ENCODE measurements at places on chromosomes 12 and 14.

- no peak for DNase-seq
These were observed 135.6 kb upstream of the ARHGAP5 start for GRCh38 chr14:31941487-31941886.

GRCh38 chr14:78253986-78254385 is 83.8 kb downstream of the NRXN3 start:
- DNase-seq = no peak

GRCh38 chr12:108679106-108679681 is 45.5 kb upstream of the SELPLG start:
- no peak for DNase-seq

DNA sequence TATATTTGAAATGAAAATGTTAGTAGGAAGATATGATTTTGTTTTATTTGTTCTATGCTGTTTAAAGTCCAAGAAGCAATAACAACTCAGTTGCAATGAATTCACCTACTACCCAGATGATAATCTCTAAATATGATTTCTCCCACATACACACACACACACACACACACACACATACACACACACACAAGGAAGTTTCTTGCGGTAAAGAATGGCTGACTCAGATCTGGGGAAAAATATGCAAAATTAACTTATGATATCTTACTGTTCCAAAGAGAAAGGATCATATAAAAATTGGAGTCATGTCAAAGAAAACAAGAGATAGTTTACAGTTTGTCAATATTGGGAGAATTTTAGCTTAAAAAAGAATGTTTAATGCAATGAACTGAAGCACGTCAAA is 456.7 kb downstream of the SLC16A7 start:
- DNase-seq = no peak

GRCh38 chr12:15074351-15074750 is 101.5 kb downstream of the PDE6H start:
- DNase-seq = no peak

DNA sequence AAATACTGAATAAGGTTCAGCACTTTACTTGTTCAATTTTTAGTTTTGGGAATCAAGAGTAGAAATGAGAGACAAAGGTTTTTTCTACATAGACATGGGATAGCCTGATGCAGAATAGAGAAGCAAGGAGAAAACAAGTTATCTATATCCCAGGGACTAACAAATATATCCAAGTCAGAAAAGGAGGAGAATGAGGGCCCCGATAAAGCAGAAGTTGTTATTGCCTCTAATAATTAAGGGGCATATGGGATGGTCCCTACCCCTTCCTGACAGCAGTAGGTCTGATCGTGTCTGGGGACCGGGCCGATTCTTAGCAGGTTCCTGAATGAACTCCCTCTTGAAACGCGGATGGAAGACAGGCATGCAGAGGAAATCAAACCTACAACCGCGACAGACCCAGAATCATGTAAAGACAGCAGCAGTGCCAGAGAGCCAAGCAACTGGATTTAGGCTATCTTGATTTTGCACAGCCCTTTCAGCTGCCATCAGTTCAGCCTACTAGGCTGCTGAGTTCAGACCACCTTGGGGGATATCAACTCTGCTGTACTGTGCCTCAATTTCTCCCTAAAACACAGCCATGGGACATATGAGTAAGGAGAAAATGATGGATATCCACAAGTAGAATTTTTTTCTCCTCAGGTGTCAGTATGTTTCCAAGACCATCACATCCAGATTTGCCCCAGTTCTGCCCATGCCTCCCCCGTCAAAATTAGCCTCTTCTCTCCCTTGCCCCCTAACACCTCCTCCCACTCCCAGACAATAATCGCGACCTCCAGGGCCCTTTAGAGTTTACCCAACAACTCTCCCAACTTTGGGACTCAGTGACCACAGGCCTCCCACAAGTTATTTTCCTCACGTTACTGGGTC is 706 bp downstream of the PRMT5 start:
- no peak for DNase-seq

DNA sequence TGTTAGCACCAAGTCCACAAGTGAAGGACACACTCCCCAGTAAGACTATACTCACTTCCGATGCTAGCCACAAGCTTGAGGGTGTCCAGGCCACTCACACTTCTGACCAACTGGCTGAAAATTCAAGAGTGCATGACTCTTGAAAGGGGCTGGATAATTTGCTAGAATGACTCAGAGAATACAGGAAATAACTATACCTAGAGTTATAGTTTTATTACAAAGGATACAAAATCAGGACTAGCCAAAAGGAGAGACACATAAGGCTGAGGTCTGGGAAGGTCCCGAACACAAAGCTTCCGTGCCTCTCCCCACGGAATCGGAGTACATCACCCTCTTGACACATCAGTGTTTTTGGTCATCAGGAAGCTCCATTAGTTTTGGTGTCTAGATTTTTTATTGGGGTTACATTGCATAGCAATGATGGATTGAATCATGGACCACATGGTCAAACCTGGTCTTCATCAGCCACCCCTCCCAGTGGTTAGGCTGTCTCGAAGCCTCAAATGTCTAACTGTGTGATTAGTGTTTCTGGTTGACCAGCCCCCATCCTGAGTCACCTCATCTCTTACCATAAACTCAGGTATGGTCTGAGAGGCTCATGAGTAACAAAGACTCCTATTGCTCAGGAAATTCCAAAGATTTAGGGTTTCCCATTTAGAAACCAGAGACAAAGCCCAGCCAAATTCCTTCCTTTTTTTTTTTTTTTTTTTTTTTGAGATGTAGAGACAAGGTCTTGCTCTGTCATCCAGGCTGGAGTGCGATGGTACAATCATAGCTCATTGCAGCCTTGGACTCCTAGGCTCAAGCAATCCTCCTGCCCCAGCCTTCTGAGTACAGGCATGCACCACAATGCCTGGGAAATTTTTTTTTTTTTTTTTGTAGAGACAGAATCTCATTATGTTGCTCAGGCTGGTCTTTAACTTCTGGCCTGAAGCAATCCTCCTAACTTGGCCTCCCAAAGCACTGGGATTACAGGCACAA is 472.0 kb upstream of the TBX3 start:
- DNase-seq = no peak

DNA sequence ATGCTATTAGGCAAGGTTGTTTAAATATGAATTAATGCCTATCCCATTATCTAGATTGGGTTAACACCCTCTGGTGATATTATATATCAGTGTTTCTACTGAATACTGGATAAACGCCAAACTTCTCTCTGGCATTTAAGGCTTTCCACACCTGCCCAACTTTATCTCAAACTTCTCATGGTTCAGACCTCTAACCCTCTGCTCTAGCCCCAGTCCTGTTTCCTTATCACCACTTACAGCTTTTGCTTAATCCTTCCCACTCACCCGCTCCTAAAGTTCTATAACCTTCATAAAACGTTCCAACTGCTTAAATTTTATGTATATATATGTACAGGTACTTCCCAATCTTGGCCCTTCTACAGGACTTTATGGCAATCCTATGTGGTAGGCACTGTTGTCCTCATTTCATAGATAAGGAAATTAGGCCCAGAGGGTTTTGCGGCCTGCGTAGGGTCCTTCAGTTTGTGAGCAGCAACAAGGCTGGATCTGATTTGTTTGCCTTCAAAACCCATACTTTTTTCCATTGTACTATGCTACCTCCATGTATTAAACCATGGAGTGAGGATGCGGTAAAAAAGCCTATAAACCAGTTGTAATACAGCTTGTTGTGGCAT is 1.2 kb downstream of the LPCAT3 start:
- no peak for DNase-seq

DNA sequence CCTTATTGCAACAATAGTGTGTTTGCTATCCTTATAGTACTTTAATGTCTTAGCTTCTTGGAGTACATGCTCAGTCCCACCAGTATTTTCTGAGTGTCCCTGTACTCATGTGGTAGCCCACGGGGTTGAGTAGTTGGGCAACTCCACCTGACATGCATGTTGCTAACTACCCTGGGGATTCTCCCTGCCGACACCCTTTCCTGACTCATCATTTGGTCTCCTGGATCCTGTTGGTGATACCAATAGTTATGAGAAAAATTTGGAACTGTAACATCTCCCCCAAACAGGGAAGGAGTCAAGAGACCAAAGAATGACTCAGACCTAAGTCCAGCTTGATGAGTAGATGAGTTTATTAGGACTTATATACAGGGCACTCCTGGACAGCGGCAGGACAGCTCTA is 101.6 kb downstream of the BRMS1L start:
- DNase-seq = no peak

DNA sequence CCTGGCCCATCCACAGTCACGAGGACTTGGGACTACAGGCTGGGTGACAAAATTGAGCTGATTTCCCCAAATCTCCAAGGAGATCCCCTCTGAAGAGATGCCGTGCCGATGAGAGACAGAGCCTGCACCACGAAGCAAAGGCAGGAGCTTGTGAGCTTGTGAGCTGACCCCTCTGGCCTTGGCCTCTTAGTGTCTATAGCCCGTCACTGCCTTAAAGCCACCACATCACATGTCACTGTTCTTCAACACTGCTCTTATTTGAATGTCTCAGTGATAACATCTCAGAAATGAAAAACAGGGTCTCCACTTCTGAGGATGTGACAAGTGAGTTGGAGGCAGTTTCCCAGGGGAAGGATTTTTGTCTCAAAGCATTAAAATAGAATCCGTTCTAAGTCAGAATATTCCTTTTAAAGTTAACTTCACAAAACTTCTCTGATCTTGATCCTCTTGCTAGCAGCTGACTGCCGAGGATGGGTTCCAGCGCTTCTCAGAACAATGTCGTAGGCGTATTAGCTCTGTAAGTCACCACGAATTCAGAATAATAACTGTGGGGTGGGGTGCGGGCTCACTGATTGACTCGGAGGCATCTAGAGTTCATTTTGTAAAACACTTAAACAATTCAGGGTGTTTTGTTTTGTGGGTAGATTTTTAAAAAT is 37.5 kb downstream of the CHST11 start:
- DNase-seq = peak; percentile 66

GRCh38 chr12:105945880-105946279 is 192.9 kb downstream of the NUAK1 start:
- no peak for DNase-seq

- DNase-seq = no peak
These were observed 243.7 kb downstream of the PAX9 start for GRCh38 chr14:36905272-36905888.

- DNase-seq = no peak
These were observed 4.0 kb upstream of the CRIP2 start for GRCh38 chr14:105470350-105471296.

DNA sequence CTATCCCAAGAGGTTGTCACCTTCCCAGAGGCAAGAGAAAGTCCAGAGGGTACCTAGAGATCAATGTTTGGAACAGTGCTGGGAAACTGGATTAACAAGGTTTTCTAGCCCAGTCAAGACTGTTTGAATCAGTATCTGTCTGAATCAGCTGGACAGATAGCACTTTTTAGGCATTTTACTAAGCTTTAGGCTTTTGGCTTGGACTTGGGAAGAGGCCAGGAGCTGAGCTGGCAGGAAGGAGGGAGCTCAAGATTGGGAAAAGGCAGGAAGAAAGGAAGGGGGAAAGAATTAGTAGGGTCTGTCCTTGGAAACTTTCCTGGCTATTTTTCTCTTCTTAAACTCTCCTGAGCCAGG is 8.3 kb downstream of the IKZF4 start:
- no peak for DNase-seq

DNA sequence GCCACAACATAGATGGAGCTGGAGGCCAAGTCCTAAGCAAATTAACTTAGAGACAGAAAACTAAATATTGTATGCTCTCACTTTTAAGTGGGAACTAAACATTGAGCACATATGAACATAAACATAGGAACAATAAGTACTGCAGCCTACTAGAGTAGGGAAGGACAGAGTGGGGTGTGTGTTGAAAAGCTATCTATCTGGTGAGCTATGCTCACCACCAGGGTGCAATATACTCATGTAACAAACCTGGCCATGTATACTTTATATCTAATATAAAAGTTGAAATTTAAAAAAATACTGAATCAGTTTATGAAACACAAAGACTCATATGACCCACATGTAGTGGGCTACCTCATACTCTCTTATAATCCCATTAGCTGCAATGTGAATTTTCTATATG is 1305.0 kb downstream of the LRFN5 start:
- DNase-seq = no peak

GRCh38 chr12:132710043-132710404 is 618 bp upstream of the PGAM5 start:
- DNase-seq = no peak

DNA sequence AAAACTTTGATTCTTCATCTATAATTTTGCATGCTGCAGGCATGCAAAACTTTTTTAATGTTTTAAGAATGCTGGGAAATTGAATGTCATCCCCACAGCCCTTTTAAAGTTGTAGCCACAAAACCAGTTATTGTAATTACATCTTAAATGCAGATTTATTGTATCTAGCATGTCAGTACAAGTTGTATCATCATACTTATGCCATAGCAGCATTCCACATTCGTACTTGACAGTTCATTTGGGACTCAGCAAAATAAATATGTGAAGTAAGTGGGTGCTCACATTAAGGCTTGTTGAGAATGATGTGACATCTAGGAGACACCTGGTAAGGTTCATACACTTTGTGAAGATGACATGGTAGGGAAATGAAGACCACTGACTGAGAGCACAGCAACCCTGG is 44.0 kb upstream of the GZMB start:
- DNase-seq = no peak

GRCh38 chr12:98146043-98146442 is 369.3 kb upstream of the TMPO start:
- DNase-seq = no peak

DNA sequence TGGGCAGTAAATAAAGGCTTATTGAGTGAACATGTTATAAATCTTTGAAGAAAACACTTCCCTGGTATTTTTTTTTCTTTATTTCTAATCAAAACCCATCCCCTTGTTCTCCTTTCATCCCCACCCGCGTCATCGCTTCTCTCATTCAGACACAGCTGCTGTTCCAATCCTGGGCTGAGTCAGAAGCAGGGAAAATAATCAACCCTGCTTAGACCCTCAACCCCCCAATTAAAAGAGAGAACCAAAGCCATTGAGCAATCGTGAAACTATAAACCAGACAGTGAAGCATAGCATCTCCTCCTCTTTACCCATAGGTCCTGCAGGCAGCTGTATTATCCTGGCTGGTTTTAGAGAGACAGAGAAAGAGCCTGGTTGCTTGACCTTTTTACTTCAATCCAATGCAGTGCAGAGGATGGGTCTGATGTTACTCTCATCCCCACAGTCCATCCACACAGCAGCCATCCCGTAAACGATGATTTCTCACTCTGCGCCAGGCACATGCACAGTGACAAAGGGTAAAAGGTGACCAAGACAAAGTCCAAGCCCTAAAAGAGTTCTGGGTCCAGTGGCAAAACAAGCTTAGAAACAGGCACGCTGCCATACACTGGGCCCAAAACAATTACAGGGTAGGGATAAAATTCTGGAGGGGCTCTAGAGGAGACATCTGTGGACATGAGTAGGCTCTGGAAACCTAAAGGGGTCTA is 238.3 kb downstream of the GALC start:
- no peak for DNase-seq

DNA sequence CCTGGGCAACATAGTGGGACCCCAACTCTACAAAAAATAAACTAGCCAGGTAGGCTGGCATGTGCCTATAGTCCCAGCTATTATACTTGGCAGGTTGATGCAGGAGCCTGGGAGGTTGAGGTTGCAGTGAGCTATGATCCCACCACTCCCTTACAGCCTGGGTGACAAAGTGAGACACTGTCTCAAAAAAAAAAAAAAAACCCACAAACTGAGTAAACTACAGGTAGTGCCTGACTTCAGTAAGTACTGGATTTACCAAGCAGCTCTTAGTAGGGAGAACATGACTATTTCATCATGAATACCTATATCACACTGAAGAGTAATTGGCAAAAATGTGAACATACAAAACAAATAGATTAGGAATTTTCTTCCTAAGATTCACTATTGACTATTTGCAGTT is 32.4 kb upstream of the AP4S1 start:
- DNase-seq = no peak

GRCh38 chr14:103057372-103058163 is at the start of gene CDC42BPB:
CDC42BPB (minus strand) TSS chr14:103057549; CDS start chr14:103057173, 376 bp downstream.
- peak; percentile 21 for DNase-seq
